ENCODE measurements at places on chromosomes 1 and 21.

DNA sequence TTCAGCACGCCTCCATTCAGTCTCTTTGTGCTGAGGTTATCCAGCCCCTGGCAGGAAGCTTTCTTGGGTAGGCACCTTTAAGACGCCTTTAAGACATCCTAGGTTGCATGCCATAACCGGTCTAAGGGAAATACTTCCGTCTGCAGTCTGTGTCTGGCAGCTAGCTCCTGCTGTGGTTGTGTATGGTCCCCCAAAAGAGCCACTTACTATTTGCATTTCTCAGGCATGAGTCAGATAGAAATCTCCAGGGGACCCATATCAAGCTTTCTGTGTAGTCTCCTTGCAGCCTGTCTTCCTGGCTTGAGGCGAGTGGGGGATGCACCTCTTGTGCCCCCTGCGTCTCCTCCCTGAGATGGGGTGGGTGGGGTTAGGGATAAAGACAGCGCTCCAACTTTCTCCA lies 10.0 kb upstream of the RYR2 start:
- DNase-seq, result no peak

DNA sequence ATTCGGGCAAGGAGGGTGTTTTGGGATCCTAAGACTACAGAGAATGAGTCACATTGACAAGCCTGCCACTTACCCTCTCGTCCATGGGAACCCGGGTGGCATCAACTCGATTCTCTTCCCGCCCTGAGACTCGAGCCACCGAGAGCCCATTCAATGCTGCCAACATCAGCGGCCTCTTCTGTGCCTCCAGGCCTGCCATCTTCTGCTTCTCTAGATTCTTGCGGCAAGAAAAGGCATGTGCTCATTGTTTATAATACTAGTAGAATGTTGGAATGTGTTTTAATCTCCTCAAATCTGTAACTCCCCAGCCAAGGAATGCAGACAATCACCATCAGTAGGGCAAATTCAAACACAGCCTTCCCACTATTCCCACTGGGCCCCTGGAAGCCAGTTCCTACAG lies 96.9 kb downstream of the SMYD2 start:
- DNase-seq, result no peak

- DNase-seq, result no peak
These were observed 11.2 kb downstream of the ACTRT2 start for GRCh38 chr1:3032371-3033039.

GRCh38 chr1:1348420-1349255 lies 580 bp downstream of the DVL1 start:
- no peak for DNase-seq

DNA sequence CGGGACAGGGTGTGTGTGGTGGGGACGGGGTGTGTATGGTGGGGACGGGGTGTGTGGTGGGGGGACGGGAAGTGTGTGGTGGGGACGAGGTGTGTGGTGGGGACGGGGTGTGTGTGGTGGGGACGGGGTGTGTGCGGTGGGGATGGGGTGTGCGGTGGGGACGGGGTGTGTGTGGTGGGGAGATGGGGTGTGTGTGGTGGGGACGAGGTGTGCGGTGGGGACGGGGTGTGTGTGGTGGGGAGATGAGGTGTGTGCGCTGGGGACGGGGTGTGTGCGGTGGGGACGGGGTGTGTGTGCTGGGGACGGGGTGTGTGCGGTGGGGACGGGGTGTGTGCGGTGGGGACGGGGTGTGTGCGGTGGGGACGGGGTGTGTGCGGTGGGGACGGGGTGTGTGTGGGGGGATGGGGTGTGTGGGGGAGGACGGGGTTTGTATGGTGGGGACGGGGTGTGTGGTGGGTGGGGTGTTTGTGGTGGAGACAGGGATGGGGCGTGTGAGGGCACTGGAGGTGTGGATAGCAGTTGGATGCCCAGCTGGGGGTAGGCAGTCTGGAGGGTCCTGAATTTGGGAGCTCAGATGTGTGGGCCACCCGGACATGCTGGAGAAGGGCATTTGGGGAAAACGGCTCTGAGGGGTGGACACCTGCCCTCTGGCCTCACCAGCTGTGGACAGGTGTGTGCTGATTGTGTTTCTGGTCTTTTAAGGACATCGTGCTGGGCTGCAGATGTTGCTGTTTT lies 16.9 kb downstream of the IBA57 start:
- DNase-seq, result no peak

DNA sequence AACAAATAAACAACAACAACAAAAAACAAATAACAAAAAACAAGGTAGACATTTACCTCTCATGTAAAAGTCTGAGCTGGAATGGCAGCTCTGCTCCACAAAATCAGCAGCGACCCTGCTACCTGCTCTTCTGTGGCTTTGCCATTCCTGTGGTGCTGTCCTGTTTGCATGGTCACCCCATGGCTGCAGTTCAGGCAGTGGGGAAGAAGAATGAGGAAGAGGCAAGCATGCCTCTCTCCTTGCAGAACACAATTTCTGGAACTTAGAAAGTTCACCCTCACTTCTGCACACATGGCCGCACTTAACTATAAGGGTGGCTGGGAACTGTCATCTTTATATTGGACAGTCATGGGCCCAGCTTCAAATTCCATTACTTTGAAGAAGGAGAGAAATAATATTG lies 84.8 kb upstream of the GNG12 start:
- no peak for DNase-seq

DNA sequence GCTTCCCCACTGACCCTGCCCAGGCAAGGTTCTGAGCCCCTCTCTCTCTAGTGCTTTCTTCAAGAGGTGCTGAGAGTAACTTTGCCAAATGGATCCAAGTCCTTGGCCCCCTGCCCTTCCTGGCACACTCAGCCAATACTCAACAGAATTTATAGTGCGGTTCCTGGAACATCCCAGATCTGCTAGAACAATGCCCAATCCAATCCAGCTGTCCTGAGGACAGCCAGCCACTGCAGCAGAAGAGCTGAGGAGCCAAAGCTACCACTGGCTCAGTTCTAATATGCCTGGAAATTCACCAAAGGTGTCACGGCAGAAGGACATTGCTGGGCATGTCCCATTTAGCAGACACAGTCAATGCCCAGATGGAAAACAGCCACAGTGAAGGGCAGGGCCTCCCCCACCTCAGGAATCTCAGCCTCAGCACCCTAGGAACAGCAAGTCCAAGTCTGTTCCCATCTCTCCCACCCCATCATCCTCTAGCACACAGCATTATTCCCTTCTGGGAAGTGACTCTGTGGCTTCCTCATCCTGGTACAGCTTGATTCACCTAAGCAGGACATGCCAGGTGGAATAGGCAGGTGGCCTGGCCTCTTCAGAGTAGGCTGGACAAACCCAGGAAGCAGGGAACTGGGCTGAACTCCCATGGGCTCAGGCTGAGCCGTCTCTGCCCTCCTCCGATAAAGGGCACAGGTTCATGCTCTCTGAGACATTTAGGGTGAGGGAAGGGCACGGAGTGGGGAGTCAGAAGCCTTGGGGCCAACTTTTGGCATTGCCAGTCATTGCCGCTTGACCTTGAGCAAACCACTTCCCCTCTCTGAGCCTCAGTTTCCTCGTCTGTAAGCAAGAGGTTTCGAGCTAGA lies 24.6 kb downstream of the PMVK start:
- no peak for DNase-seq

DNA sequence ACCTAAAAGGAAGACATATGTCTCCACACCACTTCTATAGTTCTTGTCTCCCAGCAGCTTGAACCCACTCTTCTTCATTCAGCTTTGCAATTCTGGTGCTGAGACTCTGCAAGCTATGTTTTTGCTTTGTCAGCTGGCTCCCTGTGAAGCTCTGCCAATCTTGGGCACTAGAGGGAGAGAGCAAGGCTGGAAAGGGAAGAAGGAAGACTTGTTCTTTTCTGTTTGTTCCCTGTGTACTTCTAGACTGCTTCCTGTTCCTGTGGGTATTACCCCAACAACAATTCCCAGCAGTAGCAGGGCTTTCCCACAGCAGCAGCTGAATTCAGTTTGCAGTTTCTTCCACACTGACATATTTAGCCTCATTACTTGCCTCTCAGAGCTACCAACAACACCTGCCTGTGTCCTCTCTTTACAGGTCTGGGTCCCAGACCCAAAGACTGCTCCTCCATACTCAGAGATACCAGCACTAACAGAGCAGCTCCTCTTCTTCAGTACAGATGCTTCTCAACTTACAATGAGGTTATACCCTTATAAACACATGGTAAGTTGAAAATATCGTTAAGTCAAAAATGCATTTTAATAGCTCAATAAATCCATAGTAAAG lies 275.2 kb upstream of the NEGR1 start:
- DNase-seq, result no peak

DNA sequence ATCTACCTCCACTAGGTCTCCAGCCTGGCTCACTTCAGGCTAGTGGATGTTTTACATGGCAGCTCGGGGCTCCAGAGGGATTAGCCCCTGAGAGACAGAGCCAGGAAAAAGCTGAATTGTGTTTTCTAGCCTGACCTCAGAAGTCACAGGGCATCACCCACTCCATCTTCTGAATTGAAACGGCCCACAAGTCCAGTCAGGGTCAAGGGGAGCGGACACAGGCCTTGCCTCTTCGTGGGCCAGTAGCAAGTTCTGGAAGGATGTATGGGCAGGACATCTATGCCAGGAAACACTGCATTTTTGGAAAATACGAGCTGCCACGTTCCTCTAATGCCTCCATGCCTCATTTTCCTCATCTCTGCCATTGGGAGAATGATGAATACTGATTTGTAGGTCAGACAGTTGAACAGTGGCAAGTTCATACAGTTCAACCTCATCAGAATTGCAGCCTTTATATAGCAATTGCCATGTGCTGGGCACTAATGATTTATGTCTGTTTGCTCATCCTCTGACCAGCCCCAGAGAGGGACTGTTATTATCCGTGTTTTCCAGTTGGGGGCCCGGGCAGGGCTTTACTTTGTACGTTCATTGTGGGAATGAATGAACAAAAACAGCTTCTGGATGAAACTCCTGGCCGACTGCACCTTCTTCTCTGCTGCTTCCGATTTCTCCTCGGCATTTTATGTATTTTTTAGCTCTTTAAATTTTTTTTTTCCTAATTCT lies 23.2 kb upstream of the PCBP3 start:
- DNase-seq, result no peak

DNA sequence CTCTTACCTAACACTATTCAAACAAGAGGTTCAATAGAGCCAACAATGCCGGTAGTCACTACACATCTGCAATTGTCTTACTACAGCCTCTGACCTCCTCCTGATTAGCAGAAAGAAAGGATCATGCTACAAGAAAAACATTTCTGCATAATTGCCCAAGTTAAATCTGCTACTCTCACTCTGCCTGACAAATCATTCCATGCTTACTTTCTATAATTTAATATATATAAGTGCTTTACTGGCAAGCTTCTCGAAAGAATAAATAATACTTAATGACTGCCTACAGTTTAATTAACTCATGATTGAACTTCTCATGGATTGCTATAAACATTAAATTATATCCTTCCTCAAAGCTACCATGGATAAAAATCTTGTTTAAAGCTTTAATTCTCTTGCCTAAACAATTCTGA lies 156.0 kb downstream of the SLC45A1 start:
- no peak for DNase-seq

DNA sequence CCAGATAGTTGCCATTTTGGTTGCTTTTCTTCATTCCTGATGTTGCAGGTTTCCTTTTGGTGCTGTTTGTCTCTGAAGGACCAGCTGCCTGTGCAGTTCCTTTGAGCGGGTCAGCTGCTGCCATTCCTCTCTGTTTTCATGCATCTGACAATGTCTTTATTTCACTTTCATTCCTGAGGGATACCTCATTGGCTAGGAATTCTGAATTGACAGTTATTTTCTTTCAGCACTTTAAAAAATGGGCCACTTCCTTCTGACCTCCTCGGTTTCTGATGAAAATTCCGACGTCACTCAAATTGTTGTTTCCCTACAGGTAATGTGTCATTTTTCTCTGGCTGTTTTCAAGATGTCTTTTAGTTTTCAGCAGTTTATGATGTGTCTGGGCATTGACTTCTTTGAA lies 24.8 kb downstream of the CCSAP start:
- no peak for DNase-seq

- no peak for DNase-seq
These were observed 18.8 kb upstream of the GPR137B start for GRCh38 chr1:236123563-236123962.

DNA sequence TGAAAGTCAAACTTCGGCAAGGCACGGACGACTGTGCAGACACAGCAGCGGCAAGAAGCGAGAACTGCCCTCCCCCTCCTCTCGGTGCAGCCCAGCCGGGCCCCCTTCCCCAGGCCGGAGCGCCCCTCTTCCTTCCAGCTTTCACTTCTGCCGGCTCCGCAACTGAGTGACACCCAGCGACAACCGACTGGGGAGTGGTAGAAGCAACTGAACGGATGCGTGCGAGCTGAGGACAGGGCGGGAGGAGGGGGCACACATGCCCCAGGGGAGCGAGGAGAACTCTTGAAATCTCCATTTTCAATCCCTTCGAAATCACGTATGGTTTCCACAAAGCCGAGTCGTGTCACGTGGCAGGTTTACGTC lies 146.6 kb downstream of the PGBD5 start:
- no peak for DNase-seq

DNA sequence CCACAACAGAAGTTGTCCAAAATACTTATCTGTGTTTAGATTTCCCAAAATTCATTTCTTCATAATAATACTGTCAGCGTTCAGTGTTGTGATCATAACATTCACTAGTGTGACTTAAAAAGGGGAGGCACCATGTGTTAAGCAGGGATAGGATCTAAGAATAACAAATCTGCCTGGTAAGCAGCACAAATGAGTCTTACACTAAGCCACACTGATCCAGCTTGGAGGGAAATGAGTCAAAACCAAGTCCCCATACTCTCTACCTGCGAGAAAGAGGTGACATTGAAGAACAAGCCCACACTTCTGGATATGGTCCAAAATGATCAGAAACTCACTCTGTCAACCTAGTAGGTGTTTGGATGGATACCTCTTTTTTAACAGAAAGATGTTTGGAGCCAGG lies 145.5 kb downstream of the CRB1 start:
- DNase-seq, result no peak

GRCh38 chr1:92543131-92544055 lies 56.7 kb upstream of the GFI1 start:
- DNase-seq, result no peak

DNA sequence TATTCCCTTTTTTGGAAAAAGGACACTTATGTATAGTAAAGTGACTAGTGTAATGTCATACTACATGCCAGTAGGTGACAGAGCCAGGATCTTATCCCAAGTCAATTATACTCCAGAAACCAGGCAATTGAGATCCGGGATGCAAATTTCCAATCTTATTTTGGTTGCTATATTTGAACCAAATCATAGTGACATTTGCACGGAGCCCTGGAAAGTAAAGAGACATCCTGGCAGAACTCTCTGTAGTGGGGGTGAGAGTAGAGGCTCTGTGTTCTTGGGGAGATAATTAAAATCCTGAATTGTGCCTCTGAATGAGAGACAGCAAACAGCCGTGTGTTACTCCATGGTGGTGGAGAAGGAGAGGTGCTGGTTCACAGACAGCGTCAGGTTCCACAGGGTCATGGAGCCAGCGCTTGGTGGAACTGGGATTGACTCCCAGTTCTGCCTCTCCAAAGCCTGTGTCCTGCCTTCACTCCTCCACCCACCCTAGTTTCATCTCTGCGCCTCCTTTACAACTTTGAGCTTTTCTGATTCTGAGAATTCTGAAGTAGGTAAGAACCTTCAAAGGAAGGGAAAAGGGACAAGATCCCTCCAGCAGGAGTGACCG lies 432.3 kb downstream of the PTPRU start:
- DNase-seq, result no peak

Data from activated CD4-positive, alpha-beta memory T cell treated with anti-CD3 and anti-CD28 coated beads, Interleukin-2, amount 10 ng/mL, durations not matched to agents 7 days and 5 days (primary cell).